ENCODE measurements at places on chromosomes 7 and 10.

- peak; percentile 80 for DNase-seq
These were observed at the start of gene OPTN for GRCh38 chr10:13099666-13100348. OPTN (plus strand) TSS chr10:13100163; CDS start chr10:13109123, 8,960 bp downstream.

DNA sequence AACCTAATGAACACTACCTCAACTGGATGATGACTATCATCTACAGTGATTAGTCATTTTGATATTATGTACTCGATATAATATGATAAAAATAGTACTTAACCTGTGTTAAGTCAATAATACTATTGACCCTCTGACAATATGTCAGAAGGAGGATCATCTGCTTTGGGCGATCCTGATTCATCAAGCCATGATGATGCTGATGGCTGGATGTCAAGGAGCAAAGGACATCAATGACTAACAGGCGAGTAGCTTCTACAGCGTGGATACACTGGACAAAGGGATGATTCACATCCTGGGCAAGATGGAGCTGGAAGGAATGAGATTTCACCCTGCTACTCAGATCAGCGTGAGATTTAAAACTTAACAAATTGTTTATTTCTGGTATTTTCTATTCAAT is 94.4 kb upstream of the SKAP2 start:
- DNase-seq: peak; percentile 78

GRCh38 chr10:4212111-4212630 is 427.2 kb upstream of the KLF6 start:
- no peak for DNase-seq

- DNase-seq: no peak
These were observed 625 bp downstream of the GIMAP2 start for GRCh38 chr7:150686030-150686631.

DNA sequence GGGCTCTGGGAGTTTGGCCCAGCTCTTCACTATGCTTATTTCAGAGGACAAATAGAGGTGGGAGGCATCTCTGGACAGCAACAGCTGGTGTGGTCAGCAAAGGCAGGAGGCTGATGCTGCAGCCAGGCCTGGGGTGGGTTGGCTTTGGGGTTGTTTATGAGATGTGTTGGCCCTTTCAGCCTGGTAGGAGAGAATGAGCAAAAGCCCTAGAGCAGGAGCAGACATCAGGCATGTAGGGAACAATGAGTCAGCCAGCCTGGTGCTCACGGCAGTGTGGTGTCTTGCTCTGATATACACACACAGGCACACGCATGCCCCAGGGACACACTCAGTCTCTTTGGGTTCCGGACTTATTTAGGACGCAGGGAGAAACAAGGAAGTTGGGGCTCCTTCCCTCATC is 157.1 kb downstream of the PRKCQ start:
- no peak for DNase-seq

- DNase-seq: no peak
These were observed 198.0 kb downstream of the KIAA1217 start for GRCh38 chr10:24406809-24407483.

DNA sequence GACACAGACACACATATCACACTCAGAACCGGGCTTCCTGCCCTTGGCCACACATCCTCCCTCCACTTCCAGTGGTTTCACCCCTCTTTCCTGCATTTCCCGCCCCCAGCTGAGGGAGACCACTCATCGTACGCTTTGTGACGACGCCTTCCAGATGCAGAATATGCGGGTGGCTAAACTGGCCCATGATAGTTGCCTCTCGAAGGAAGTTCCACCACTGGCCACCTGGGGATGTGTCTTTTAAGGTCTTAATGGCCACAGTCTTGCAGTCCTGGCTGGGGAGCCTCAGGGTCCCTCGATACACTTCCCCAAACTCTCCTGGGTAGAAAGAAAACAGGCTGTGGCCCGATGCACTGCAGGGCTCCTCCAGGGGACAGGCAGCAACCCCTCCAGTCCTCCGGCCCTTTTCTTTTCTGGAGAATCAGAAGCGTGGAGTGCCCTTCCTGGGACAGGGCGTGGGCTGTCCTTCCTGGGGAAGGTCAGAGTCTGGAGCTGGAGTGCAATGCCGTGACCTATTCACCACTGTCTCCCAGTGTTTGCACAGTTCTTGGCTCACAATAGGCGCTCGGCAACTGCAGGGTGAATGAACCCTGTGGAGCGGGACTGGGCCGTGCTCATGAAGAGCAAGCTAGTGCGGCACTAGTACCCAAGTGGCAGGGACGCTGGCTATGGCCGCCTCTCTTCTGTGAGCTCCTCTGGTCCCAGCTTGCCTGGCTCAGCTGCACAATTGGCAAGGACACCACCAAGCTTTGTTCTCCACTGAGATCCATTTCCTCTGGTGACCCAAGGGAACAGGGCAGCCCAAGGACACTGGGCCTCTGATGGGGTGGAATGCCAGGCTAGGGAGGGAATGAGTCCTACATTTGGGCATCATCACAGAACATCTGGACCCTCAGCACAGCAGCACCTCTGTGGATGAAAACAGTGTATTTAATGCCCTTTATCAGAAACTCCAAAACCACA is 13.2 kb downstream of the EPHA1 start:
- no peak for DNase-seq

GRCh38 chr7:105141068-105141467 is 127.1 kb downstream of the KMT2E start:
- peak; percentile 14 for DNase-seq

DNA sequence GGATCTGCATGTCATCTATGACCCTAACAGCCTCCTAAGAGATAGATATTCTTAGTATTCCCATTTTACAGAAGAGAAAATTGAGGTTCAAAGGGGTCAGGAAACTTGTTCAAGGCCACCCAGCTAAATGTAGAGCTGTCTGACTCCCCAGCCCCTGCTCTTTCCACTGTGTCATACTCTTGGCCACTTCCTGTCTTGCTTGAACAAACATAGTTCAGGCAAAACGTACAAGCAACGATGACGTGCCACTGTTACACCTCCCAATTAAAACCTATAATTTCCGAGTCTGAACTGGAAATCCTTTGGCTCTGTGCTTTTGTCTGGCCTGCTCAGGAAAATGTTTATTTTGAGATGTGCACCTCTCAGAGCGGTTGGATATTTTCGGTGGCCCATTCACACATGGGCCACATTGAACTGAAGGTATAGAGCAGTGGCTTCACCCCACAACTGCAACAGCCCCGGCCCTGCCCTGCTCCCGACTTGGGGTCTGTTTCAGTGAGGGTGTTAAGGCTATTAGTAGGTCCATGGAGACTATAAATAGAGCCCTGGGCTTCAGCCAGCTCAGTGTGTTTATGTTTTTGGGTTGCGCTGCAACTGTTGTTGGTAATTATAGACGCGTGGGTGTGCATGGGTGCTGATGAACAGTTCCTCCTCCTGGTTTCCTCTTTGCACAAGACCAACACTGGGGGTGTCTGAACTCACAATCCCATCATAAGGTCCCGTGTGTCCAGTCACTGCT is 172.3 kb upstream of the ADO start:
- DNase-seq: no peak

DNA sequence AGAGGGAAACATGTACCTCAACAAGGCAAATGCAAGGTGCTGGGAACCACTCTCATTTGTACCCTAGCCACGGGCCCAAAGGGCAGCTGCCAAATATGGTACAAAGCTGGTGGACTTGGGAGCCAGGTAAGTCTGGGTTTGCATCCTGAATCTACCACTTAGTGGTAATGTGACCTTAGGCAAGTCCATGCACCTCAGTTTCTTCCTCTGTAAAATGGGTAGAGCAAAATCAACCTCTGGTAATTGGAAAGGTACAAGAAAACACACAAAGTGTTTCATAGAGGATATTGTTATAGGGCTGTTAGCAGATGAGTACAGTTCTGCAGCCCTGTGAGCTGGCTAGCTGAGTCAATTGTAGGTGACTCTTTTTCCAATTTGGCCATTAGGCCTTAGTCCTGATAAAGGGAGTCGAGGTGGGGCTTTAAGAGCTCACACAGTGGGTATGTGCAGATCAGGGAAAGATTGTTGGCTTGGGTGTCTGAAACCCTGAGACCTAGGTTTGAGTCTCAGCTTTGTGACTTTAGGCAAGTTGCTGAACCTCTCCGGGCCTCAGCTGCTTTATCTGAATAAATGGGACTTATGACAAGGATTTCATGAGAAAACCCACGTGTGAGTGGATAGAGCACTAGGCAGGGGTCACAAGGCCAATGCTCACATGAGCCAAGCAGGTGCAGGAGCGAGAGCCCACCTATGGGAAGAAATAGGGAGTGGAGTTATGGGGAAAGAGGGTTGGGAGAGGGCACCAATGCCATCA is 121.3 kb upstream of the GDF10 start:
- no peak for DNase-seq

- no peak for DNase-seq
These were observed 9.8 kb upstream of the COMTD1 start for GRCh38 chr10:75245354-75246250.

- no peak for DNase-seq
These were observed 23.8 kb downstream of the PEX1 start for GRCh38 chr7:92504563-92504962.

DNA sequence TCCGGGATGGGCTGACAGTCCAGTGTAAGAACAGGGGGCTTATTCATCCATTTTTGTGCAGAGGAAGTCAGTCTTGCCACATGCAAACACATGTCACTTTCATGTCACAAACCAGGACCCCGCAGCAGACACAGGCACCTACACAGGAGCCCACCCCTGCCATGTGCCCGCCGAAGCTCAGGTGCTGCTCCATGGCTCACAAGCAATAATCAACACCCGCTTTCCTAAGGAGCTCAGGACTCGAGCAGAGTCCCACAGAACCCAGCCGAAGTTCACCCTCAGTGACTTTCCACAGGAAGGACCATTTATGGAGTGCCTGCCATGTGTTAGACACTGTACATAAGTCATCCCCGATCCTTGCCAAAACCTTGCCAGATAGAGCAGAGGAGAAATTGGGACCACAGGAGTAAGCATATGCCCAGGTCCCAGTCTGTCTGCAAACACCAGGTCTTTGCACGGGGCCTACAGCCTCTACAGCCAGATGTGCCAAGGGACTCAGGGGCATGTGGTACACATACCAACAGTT is 99.4 kb downstream of the EBF3 start:
- DNase-seq: no peak

GRCh38 chr7:1535701-1536454 is 5.4 kb downstream of the MAFK start:
- no peak for DNase-seq

DNA sequence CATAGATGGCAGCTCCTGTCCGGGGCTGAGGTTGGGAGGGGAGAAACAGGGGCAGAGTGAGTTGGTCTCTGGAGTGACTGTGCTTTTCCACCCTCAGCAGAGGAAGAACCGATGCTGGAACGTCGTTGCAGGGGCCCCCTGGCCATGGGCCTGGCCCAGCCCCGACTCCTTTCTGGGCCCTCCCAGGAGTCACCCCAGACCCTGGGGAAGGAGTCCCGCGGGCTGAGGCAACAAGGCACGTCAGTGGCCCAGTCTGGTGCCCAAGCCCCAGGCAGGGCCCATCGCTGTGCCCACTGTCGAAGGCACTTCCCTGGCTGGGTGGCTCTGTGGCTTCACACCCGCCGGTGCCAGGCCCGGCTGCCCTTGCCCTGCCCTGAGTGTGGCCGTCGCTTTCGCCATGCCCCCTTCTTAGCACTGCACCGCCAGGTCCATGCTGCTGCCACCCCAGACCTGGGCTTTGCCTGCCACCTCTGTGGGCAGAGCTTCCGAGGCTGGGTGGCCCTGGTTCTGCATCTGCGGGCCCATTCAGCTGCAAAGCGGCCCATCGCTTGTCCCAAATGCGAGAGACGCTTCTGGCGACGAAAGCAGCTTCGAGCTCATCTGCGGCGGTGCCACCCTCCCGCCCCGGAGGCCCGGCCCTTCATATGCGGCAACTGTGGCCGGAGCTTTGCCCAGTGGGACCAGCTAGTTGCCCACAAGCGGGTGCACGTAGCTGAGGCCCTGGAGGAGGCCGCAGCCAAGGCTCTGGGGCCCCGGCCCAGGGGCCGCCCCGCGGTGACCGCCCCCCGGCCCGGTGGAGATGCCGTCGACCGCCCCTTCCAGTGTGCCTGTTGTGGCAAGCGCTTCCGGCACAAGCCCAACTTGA is 2.7 kb downstream of the REPIN1 start:
- no peak for DNase-seq

- DNase-seq: no peak
These were observed 335.4 kb upstream of the PFKP start for GRCh38 chr10:2731940-2732339.

DNA sequence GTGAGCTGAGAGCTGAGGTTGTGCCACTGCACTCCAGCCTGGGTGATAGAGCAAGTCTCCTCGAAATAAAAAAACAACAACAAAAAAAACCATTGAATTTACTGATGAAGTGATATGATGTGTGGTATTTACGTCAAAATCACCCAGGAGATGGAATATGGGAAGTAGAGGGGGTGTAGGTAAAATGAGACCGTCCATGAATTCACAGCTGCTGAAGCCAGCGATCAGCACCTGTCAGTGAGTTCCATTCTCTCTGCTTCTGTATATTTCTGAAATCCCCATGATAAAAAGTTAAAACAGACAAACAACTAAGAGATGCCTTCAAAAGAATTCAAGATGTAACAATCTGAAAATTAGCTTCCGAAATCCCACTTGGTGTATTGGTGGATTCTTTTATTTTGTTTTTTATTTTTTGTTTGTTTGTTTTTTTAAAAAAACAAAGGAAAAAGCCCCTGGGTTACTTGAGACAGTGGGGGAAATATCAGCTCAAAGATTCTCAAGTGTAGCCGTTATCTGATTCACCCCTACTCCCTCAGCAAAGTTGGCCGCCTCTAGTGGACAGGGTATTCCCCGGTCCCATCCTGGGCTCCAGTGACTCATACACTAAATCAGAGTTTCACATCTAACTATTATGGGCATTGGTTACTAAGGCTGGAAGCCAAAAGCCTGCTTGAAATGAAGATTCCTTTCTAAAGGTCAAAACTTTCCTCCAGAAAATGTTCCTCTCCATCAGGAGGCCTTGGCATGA is 76.4 kb downstream of the MAP3K8 start:
- DNase-seq: peak; percentile 71

GRCh38 chr7:113635492-113635891 is 283.3 kb downstream of the PPP1R3A start:
- DNase-seq: no peak

- DNase-seq: no peak
These were observed 543.3 kb downstream of the TNS3 start for GRCh38 chr7:47038621-47039020.

DNA sequence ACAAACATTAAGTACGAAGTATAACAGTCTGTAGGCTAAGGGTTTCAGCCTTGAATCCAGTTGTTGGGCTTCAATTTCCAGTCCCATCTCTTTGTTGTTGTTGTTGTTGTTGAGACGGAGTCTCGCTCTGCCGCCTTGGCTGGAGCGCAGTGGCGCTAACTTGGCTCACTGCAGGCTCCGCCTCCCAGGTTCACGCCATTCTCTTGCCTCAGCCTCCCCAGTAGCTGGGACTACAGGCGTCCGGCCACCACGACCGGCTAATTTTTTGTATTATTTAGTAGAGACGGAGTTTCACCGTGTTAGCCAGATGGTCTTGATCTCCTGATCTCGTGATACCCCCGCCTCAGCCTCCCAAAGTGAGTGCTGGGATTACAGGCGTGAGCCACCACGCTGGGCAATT is 464.9 kb downstream of the ANKRD7 start:
- DNase-seq: no peak

Data from HFFc6 (cell line).